ENCODE measurements at places on chromosomes 2 and 18.

DNA sequence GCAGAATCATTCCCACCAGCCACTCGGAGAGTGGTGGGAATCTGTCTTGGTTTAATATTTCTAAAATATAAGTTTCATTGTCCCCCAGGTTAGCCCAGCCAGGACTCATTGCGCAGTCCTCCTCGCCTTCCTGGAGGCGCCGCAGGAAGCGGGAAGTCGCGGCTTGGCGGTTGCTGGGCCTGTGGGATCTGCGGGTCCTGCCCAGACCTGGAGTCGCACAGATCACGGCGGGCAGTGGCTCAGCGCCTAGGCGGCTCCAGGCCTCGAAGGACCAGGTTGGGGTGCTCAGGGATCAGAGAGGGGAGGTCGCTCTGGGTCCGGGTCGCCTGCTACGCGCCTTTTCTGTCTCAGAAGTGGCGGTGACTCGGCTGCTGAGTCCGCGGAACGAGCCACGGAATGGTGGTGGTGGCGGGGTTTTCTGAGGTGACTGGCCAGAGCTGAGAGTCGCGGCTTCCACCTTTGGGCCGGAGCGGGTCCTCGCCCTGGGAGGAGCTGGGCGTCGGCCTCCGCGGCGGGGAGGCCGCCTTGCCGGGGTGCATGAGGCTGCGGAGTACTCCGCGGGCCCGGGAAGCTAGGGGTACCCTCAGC is 2.6 kb downstream of the HOXD3 start:
- no peak for DNase-seq

DNA sequence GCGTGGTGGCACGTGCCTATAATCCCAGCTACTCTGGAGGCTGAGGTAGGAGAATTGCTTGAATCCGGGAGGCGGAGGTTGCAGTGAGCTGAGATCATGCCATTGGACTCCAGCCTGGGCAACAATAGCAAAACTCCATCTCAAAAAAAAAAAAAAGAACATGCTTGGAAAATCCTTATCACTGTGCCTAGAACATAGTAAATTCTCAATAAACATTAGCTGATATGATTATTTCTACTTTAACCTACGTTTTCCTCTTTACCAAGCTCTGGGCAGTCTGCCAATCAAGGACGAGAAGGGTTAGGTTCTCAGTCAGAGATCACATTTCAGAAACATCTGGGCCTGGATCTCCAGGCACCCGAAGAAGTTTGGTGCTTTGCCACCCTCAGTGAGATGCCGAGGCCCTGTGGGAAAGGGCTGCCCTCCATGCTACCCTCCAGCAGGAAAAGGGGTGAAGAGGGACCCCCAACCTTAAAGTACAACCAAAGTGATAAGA is 107.7 kb downstream of the BCL11A start:
- DNase-seq = no peak

DNA sequence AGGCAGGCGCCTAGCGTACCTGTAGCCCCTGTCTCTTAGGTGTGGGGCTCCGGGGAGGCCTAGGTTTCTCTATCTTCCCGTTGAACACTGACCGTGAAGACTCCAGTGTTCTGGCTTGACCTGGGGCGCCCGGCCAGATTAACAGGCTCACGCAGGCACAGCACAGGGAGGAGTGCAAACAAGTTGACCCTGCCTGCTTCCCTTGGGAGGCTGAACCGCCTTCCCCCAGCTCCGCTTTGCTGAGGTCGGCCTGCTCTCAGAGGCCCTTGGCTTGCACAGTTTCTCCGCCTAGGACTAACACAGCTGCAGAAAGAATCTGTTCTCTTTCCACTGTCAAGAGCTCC is 567 bp downstream of the PCYOX1 start:
- DNase-seq = no peak

DNA sequence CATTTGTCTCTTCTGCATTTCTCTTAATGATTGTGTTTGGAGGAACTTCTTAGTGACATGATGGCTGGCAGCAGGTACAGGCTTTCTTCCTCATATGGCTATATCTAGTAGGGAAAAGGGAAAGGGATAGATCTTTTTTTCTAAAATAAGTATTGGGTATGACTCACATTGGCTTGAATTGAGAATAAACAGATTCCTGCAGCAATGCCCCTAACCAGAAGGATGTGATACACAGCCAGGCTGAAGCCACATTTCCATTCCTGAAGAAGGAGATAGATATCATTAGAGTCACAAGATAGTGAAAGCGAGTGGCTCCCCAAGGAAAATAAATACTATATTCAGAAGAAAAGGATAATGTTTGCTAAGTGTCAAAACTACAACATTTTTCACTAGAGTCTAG is 61.1 kb downstream of the VWC2L start:
- no peak for DNase-seq

GRCh38 chr18:25349926-25350487 is 2.0 kb downstream of the ZNF521 start:
- DNase-seq = no peak
